Tibial nerve (tissue), 4 donors: ENCODE measurements at places on chromosomes 5 and 9.

- DNase-seq, result no peak
Observed at GRCh38 chr5:141951332-141951781, 6.6 kb downstream of the PCDH12 start.

DNA sequence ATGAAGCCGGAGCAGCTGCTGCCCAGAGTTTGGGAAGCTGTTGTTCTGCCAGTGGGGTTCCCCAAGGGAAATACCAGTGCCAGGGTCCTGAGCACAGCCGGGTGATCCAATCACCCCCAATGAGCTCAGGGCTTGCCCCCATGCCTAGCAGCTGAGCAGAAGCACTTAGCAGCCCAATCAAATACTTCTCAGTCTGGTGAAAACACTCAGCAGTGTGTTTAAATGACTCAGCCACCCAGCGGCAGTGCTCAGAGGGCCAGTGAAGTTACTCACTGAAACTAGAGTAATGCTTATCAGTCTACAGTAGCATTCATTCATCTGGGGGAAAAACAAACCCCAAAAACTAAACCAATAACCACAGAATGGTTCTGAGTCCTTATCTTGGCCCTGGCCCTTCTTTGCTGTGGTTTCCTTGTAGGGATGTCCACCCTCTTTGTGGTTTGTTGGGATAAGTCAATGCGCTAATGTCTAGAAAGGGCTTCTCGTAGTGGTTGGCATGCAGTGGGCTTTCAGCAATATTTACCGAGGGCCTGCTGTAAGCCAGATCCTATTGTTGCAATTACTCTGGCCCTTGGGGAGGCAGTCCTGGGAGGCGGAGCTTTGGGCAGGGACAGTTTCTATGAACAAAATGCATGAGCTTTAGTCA, 43.1 kb downstream of the LHX2 start:
- DNase-seq, result no peak

- DNase-seq, result no peak
Observed at GRCh38 chr5:125057912-125058826, 311.7 kb upstream of the ZNF608 start.

GRCh38 chr5:131513780-131514179, 121.2 kb downstream of the RAPGEF6 start:
- no peak for DNase-seq

GRCh38 chr9:138053996-138054752, 176.6 kb downstream of the CACNA1B start:
- DNase-seq, result no peak

- DNase-seq, result no peak
Observed at GRCh38 chr9:4318326-4318725, 18.5 kb upstream of the GLIS3 start.

DNA sequence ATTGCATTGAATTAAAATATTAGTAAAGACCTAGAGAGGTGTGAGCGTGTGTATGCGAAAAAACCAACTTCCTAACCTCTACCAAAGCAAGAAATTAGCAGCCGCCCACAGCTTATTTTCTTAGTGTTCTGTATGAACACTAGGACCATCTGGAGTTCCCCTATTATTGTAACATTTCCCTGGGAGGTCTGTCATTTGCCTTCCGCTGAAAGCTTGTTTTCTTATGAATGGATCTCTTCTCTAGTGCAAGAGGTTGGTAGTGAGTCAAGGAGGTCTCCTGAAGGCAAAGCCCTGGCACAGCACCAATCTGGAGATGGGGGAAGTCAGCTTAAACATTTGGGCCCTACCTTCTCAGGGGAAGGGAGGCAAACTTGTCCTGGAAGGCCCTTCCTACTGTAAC, 10.8 kb downstream of the TNFSF8 start:
- no peak for DNase-seq

GRCh38 chr9:128109050-128109709, 18.3 kb downstream of the PTGES2 start:
- no peak for DNase-seq

GRCh38 chr9:127873223-127873691, 4.2 kb downstream of the AK1 start:
- no peak for DNase-seq

GRCh38 chr5:60505373-60506171, 194.4 kb downstream of the DEPDC1B start:
- DNase-seq, result no peak

DNA sequence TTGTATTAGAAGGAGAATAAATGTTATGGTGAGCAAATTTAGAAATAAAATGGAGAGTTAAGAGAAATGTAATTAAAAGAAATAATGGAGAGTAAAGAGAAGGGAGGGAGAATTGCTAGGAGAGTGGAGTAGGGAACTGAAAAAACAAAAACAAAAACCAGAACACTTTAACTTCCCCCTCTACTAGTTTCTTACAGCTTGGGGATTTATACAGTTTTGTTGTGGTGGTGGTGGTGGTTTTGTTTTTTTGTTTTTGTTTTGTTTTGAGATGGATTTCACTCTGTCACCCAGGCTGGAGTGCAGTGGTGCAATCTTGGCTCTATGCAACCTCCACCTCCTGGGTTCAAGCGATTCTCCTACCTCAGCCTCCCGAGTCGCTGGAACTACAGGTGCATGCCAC, 322.4 kb downstream of the TMEM167A start:
- DNase-seq, result no peak

- no peak for DNase-seq
Observed at GRCh38 chr9:88322906-88323566, 65.2 kb upstream of the SPIN1 start.

- no peak for DNase-seq
Observed at GRCh38 chr5:136776022-136776927, 410.9 kb upstream of the TRPC7 start.

GRCh38 chr9:973295-973834, 3.1 kb upstream of the DMRT3 start:
- no peak for DNase-seq

- no peak for DNase-seq
Observed at GRCh38 chr5:54769746-54770145, 215.6 kb downstream of the ESM1 start.

DNA sequence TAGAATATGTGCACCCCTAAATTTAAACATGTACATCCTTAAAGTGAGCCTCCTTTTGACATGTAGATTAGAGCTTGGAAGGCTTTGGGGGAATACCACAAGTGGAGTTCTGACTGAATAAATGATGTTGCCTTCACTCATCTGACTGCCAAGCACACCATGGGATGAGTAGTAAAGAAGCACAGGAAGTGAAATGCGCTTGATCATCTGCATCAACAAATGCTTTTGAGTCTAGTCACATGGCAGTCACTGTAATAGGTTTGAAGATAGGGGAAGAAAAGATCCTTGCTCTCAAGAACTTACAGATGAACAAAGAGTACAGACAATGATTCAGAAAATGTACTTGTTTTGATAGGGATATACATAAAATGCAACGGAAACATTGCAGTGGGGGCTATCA, 62.0 kb upstream of the STARD4 start:
- no peak for DNase-seq

GRCh38 chr5:157785801-157786200, 42.3 kb downstream of the LSM11 start:
- no peak for DNase-seq

DNA sequence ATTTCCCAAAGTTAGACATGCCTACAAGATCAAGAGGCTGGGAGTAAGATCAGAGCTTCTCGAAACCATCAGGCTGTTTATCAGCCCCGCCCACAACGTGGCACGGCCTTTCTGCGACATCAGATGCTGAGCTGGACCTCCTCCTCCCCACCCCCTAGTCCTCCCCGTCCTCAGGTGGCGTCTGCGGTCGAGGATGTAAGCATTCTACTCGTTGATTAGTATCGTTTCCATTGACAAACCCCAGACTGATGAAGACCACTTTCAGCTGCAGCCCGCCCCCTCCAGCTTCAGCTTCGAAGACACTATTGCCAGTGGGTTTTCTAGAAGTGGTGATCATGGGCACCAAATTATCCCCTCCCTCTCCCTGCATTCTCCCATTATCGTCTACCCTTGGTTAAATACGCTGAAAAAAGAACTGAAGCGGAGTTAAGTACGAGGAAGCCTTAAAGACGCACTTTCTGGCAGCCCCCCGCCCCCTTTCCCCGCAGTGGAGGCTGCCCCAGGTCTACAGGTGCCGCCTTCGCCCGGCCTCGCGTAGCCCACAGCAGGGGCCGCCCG, 1.1 kb downstream of the PPIC start:
- DNase-seq, result peak; percentile 32

- no peak for DNase-seq
Observed at GRCh38 chr5:169869066-169869465, 111.2 kb downstream of the INSYN2B start.

DNA sequence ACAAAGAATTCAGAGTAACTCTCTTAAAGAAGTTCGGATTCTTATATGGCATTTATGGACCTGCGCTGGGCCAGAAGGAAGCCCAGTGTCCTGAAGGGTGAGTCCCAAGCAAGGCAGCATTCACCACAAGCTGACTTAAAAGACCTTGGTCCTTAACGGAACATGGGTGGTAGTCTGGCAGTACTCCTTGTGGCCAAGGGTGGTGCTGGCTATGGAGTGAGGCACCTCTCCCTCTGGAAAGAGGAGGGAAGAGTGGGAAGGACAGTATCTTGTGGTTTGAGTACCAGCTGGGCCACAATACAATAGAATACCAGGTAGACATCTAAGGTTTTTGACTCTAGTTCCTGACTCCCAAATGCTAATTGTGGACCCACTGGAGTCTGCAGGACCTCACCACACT, 425.7 kb upstream of the CYLC2 start:
- DNase-seq, result no peak

DNA sequence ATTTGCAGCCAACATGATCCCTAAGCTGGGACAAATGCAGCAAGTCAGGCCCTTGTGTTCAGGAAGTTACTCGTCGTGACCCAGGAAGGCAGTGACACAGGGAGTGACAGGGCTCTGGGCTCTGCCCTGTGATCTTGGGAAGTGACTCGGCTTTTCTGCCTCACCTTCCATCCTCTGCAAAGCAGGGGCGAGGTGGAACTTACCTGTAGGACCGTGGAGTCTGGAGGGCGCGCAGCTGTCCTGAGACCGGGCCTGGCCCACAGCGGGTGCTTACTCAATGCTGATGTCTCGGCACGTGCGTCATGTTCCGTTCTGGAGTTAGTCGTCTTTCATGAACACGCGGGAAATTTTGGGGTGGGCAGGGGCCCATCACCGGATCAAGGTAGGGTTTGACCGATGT, 22.8 kb upstream of the LPCAT1 start:
- DNase-seq, result no peak

DNA sequence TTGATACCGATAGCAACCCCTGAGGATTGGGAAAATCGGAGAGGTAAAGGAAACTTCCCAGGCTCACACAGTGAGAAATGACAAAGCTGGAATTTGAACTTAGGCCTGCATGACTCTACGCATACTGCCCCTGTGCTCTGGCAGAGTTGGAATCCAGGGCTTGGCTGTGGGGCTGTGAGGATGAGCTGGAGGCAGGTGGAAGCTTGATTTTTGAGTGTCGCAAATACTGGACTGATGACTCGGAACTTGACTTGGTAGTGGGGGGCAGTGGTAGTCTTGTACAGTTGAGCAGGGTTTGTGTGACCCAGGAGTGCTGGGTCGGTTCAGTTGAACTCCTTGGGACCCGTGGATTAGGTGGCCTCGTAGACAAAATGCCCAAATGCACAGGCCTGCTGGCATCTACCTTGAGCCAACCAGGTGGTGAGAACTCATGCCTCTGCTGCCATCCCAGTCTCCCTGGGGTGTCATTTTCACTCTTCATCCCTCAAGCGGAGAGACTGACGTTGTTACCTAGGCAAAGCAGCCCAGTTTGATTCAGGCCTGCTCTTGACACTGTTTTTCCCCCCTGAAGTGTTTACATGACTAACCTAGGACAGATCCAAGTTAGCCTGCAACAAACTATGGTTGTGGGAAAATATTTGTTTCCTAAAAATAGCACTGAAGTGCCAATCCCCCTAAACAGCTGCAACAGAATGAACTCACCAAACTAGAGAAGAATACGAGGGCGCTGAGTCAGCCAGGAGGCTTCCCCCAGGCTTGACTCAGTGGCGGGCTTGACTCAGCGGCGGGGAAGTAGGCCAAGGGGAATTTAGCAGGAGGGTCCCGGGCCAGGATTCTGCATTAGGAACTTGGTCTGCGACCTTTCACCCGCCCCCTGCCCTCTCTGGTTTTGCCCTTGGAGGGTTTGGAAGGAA, 45.7 kb upstream of the ORM1 start:
- DNase-seq, result peak; percentile 8

- DNase-seq, result no peak
Observed at GRCh38 chr5:21701317-21701716, 1151.8 kb downstream of the CDH12 start.

- no peak for DNase-seq
Observed at GRCh38 chr5:158133369-158133768, 274.4 kb upstream of the CLINT1 start.

- no peak for DNase-seq
Observed at GRCh38 chr5:83513491-83513890, 41.9 kb downstream of the VCAN start.
